Stimulated activated CD4-positive, alpha-beta T cell treated with anti-CD3 and anti-CD28 coated beads, Interleukin-12 subunit alpha, Interleukin-12 subunit beta, amount 100 ng/mL, for 48 hours (primary cell): ENCODE measurements at places on chromosomes 1 and 21.

DNA sequence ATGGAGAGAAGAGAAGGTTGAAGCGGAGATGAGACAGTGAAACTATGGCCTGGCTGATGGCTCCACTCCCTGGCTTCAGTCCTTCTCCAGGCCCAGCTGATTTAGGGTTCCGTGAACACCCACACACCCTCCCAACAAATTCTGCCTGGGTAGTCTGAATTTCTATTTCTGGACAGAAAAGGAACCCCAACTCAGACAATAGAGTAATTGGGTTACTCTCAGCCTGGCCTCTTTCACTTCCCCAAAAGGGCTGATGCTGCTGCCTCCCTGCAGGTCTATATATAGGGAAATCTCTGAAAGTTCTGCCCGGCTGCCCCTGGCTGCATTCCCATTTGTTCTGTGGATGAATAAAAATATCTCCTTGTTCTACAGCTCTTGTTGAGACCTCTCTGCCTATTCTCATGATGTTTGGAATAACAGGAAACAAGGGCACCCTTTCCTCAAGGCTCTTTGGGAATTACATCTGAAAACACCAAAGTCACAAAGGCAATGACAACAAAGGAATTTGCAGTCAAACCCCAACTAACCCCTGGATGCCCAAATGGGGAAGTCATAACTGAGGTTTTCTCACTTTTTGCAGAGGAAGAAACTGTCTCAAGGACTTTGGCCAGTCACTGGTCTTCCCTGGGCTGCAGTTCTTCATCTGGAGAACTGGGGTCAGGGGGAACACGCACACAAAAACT, 11.4 kb upstream of the ZSCAN20 start:
- no peak for DNase-seq

DNA sequence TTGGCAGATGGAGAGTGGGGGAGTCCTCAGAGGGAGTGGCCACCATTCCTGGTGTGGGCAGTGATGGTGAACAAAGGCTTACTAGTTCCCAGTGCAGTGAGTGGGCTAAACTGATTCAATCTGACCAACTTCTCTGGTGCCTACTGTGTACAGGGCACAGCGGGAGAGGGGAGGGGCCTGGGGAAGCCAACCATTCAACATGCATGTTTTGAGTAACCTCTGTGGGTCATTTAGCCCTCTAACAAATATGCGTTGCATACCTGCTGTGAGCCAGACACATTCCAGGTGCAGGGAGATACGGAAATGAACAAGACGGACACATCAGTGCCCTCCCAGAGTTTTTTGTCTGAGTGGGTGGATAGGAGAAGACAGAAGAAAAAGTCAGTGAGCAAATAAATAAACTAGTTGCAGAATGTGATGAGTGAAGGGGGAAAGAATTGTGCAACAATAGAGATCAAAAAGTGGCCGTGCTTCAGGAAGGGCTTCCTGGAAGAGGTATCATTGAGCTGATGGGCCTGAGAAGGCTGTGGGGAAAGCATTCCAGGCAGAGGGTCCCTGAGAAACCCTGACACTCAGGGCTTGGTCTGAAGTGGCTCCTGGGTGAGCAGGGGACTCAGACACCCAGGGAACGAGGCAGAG, 78.8 kb downstream of the EPHB2 start:
- DNase-seq: no peak

DNA sequence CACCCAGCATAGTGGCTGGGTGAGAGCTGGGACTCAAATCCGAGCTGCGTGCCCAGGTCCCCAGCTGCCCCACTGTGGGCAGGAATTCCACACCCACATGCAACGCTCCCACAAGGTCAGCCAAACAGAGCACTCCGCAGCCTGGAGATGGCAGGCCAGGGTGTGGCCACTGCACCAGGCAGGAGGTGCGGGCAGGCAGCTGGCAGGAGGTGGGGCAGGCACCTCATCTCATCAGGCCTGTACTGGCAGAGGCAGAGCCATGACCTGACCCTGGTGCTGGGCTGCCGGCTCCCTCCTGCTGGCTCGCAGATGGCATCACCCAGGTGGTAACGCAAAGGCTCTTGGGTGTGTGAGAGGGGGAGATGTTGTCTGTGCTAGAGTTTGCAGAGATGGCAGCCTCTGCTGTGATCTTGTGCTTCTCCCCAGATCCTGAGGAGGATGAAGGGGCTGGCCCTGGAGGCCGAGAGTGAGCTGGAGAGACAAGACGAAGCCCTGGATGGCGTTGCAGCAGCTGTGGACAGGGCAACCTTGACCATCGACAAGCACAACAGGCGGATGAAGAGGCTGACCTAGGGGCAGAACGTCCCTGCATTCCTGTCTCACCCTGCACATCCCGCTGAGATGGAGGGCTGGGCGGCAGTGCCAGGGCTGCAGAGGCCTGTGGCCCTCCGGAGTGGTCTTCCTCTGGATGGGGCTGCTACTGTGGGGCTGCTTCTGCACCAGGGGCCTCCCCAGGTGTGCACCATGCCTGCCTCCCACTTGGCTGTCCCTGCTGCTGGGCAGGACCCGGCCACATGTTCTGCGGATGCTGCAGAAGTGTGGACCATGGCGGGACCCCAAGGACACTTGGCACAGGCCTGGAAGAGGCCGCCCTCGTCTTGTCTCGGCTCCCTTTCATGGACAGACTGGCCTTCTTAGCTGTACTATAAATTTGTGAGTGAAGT, 35.1 kb upstream of the PRSS38 start:
- no peak for DNase-seq

DNA sequence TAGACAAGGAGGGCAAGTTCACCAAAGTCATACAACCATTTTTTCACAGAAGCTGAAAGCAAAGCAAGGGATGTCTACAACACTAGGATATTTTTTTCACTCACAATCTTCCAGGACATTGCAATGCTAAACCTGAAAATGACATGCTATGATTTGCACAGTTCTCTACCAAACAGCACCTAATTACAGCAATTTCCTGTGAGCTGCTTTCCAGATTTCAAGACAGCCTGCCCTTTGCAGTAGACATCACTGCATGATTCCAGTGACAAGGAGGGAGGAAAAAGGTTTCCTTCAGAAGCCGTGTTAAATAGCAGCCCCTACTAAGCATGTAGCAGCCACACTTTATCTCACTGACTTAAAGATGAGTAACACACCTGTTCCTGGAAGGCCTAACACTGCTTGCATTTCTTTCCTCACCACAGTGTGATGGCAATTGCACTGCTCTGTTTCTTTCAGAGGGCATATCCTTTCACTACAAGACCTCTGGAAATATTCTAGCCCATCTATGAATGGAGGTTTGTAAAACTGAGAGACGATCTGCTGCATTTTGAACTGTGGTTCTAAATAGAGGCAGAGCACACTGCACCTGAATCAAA, 97.1 kb downstream of the DUSP10 start:
- DNase-seq: no peak

GRCh38 chr1:182766050-182766449, 23.5 kb upstream of the NPL start:
- no peak for DNase-seq

- DNase-seq: no peak
Observed at GRCh38 chr1:196608390-196609369, at the start of gene KCNT2. KCNT2 (minus strand) TSS chr1:196608440; CDS start chr1:196608309, 131 bp downstream.
